ENCODE measurements at places on chromosomes 3 and 15.
A peak's percentile ranks its signal among the peaks of the same experiment; 100 is the strongest.

GRCh38 chr3:193270451-193270850 lies 29.4 kb downstream of the PLAAT1 start:
- DNase-seq: no peak

- DNase-seq: no peak
Measured at GRCh38 chr15:92810418-92811138, 89.5 kb upstream of the CHD2 start.

DNA sequence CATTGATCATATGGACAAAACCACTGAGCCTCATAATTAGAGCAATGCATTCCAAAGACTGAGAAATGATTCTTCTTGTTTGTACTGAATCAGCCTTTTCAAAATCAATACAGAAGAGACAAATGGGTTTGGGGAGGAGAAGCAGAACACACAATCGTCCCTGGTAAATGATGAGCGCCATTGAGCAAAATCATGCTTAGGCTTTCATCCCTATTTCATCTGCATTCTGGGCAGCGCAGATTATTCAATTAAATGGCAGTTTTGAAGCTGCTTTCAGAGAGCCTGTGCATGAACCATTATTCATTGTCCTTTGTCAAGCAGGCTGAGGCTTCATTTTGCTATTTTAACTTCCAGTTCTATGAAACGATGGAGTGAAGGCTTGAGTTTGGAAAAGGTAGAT lies 371.9 kb downstream of the CACNA2D3 start:
- no peak for DNase-seq

GRCh38 chr15:45521596-45522327 lies 793 bp downstream of the SLC30A4 start:
- DNase-seq: no peak

- DNase-seq: no peak
Measured at GRCh38 chr3:194586836-194587235, 46.4 kb downstream of the TMEM44 start.

- DNase-seq: peak; percentile 33
Measured at GRCh38 chr3:127544192-127544802, 46.2 kb downstream of the TPRA1 start.

DNA sequence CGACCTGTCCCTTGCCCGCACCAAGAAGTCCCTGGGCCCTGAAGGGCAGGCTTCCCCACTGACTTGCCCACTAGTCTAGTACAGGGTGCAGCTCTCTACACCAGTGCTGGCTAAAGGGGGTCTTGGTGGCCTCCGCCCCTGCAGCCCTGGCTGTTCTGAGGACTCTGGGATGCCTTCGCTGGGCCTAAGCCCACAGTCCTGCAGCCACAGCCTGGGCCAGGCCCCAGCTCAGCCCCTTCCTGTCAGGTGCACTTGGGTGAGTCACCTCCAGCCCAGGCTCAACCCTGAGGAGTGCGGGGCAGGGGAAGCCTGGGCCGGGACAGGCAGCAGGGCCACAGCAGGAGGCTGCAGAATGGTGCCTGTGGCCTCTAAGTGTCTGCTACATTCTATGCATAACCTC lies 971 bp downstream of the C3orf22 start:
- no peak for DNase-seq

Data from stimulated activated CD8-positive, alpha-beta memory T cell treated with anti-CD3 and anti-CD28 coated beads, Interleukin-2, amount 100 ng/mL, for 1 hour (primary cell).